Heart left ventricle (tissue), 16 donors: ENCODE measurements at places on chromosomes 16 and 17.

DNA sequence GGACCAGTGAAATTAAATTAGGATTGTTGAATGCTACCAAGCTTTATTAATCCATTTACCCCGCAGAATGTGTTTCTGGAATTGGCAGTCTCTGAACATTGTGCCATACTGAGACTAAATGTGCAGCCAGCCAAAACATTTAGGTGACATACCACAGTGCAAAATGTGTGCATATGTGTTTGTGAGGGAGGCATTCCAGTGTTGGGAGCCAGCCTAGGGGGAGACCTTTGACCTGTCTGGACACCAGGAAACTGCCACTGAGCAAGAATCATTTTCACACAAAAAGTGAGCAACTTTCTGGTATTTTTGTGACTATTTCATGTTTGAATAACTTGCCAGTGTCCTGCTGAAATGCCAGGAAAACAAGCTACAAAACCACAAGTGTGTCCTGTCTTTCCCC is 64.7 kb upstream of the SLC12A3 start:
- no peak for DNase-seq

DNA sequence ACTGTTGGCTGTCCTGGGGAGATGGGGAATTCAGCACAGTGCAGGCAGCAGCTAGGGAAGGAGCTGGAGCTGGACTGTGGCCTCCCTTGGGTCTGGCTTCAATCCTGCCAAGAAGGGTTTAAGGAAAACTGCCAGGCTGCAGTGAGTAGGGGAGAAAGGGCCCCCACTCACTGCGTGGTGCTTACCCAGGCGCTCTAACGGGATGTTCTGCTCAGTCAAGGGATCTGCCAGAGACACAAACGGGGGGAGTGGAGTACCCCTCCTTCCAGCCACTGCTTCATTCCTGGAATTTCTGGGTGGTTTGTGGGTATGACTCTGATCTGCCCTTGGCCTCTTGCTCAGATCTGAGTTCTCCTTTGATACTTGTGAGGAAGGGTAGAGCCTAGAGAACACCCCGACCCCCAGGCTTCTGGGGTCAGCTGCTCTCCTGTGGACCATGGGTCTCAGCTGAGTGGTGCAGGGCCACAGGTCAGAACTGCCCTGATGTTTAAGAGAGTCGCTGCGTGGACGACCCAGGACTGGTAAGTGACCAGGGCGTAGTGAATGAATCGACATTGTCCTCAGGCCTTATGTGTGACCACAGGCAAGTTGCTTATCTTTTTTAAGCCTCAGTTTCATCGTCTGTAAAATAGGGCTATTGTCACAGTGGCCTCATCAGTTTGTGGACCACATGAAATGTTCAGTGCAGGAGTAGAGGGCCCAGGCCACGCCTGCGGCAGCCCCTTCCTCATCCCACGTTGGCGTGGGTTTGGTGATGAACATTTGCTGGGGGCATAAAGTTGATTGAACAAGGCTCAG is 9.6 kb downstream of the CRISPLD2 start:
- no peak for DNase-seq

DNA sequence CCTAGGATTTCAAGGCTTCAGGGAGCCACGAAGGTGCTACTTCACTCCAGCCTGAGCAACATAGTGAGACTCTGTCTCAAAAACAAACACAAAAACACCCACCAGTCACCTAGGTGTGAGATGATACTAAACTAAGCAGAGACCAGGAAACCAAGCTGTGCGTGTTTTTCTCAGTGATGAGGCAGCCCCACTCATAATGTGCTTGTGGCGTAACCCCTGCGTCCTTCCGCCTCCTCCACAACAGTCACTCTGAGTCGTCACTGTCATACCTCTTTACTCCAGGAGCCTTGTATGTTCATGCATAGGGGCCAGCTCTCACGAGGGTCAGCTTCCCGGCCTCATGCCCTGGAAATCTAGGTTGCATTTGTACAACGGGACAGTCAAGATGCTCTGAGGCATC is 31.1 kb upstream of the SLC47A1 start:
- DNase-seq: no peak

- DNase-seq: no peak
Measured at GRCh38 chr17:16962804-16963203, 9.1 kb downstream of the TNFRSF13B start.

- peak; percentile 74 for DNase-seq
Measured at GRCh38 chr17:49514071-49514721, 19.1 kb downstream of the NGFR start.

GRCh38 chr17:50087246-50087911 is 7.8 kb upstream of the PDK2 start:
- DNase-seq: peak; percentile 79
